ENCODE measurements at places on chromosomes 16 and 17.

GRCh38 chr17:45227926-45228762 is 6.5 kb downstream of the FMNL1 start:
- DNase-seq: no peak

DNA sequence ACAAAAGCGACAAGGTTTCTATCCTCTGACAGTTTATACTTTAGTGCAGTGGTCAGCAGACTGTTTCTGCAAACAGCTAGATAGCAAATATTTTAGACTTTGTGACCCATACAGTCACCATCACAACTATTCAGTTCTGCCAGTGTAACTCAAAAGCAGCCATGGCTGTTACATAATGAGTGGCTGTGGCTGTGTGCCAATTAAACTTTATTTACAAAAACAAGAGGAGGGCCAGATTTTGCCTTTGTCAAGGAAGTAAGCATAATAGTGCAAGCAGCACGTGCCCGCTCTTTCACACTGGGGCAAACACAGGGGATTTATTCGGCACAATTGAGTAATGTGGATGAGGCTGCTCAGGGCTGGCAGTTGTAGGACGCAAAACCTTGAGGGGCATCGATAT is 551.5 kb downstream of the MAF start:
- no peak for DNase-seq

DNA sequence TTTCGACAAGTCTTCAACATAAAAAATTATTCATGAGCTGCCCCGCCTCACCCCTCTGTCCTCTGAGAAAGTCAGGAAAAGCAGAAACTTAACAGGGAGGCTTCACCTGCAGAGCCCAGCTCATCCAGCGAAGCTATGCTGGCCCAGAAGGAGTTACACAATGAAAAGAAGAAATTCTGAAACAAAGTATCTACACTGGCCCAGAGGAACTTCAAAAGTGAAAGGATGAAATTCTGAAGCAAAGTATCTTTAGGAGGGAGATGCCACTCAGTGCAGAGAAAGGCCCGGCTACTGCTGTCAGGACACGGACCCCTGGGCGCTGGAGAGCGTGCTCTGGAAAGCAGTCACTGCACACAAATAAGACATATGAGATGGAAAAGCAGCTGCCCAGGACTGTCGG is 1.6 kb downstream of the GALNS start:
- no peak for DNase-seq

GRCh38 chr16:70804734-70805169 is 3.8 kb upstream of the VAC14 start:
- DNase-seq: no peak

- no peak for DNase-seq
These were observed 45.6 kb upstream of the NKD1 start for GRCh38 chr16:50502616-50503011.

- DNase-seq: no peak
These were observed 562 bp downstream of the ZC3H7A start for GRCh38 chr16:11796227-11797165.

DNA sequence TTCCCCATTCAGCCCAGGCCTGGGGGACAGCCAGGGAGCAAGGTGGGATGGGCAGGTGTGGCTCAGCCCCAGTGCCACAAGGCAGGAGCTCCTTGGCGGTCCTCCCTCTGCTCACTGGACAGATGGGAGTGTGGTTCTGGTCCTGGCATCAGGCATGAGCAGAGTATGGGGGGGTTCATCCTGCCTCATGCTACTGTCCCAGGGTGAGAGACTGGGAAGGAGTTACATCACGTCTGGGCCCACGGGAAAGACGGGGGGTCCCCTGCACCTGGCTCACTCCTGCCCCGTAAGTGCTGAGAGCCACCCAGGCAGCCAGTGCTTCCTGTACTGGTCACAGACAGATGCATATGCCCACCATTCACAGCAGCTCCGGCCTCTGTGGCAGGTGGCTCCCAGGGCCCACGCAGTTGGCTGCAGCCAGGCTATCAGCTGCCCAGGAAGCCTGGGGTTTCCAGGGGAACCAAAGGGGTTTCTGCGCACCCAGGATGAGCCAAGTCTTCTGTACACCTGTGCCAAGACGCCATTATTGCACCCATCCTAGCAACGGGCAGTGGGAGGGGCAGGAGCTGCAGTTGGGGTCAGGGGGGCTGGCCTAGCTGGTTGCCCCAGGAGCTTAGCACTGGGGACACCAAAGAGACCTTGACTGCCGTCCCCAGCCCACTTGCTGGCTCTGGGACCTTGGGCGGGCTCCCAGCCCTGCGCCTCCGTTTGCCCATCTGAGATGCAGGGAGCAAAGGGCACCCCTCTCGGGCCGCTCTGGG is 1.9 kb downstream of the BAIAP3 start:
- no peak for DNase-seq

- DNase-seq: peak; percentile 54
These were observed 43.9 kb downstream of the CLEC16A start for GRCh38 chr16:10988164-10988803.

- DNase-seq: no peak
These were observed 75.7 kb upstream of the BRD7 start for GRCh38 chr16:50444526-50444925.

- DNase-seq: no peak
These were observed 1.9 kb downstream of the CBX2 start for GRCh38 chr17:79779661-79780365.

DNA sequence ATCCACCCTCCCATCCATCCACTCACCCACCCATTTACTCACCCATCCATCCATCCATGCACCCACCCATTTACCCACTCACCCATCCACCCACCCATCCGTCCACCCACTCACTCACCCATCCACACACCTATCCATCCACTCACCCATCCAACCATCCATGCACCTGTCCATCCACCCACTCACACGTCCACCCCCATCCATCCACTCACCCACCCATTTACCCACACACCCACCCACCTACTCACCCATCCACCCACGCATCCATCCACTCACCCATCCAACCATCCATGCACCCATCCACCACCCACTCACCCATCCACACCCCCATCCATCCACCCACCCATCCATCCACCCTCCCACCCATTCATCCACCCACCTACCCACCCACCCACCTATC is 12.2 kb downstream of the SOX8 start:
- no peak for DNase-seq

DNA sequence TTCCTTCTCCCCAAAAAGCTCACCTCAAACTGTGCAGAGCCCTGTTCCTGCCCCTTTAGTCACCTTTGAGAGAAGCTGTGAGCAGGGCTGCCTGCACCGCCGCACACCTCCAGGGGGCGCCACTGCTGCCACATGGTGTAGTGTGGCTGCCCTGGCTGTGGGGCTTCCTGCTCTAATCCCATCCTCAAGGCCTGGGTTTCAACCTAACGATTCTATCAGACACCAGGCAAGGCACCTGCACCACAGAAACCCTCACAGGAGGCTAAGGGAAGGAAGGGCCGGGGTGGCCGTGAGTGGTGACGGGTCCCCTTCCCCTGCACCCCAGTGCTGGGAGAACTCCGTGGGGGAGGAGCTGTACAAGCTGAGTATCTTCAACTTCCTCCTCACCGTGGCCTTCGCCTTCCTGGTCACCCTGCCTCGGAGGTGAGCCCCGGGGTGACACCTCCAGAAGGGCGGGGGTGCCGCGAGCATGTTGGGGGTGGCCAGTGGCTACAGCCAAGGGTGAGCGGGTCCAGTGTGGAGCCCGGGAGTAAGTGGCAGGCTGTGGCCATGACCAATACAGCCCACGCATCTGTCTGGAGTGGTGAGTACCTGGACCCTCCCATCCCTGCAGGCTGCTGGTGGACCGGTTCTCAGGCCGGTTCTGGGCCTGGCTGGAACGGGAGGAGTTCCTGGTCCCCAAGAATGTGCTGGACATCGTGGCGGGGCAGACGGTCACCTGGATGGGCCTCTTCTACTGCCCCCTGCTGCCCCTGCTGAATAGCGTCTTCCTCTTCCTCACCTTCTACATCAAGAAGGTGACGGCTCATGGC is 7.0 kb downstream of the TMC8 start:
- DNase-seq: no peak

- no peak for DNase-seq
These were observed 121.9 kb downstream of the USP31 start for GRCh38 chr16:23027386-23027785.

DNA sequence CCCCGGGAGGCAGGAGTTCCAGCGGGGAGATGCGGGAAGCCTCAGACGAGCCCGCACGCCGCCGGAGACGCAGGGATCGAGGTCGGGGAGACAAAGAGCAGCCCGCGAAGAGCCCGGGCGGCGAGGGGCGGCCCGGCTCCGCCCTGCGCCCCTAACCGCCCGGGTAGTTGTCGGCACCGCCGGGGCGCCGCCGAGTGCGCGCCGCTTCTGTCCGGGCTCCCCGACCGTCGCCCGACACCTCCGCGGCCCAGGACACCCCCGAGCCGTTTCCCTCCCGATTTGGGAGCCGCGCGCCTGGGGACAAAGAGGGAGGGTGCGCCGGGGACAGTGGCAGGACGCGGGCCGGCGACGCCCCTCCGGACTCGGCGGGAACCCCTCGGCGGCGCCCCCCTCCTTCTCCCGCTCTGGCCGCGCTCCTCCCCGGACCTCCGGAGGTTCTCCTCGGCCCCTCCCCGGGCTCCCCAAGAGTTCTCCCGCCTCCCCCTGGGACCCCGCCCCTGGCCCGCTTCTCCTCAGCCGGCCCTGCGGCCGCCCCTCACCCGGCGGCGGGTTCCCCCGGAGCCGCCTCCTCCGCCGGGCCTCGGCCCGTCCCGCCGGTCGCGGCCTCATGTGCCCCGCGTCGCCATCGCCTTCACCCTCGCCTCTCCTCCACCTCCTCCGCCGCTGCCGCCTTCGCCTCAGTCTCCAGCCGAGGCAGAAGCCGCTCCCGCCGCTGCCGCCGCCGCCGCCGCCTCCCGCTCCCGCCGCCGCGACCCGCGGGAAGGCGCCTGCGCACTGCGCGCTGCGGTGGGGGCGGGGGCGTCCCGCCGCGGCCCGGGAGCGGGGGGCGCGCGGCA is at the start of gene GJC1:
Gene GJC1, minus strand, starts transcription at position 765 of the 836 bp plus-strand sequence. CDS start 24,470 bp downstream, outside the sequence.
- DNase-seq: peak; percentile 34

DNA sequence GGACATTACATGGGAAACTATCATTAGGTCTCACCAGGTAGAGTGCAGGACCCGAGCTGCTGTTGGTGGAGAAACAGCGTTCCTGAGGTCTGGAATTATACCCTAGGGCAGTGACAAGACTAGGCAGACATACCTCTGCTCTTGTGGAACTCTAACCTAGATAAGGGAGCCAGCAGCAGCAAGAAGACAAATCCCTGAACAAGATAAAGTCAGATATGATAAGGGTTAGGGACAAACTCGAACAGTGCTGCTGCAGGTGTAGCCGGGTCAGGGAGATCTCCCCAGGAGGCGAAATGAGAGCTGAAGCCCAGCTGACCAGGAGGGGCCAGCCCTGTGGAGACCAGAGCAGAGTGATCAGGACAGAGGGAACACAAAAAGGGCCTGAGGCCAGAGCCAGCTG is 34.7 kb downstream of the ARSG start:
- no peak for DNase-seq

DNA sequence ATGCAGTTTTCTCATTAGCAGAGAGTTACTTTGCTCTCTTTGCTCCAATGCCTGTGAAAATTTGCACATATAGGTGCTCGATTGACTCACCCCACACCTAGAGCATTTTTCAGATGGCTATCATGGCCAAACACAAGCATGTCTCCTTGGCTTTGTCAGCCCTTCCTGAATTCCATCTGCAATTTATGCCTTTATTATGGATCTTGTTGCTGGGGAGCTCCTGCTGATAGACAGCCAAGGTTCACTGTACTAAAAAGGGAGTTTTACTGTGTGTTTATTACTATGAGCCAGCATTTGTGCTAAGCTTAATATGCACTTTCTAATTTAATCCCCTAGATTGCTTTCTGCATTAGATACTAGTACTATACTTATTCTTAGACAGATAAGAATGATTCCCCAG is 93.3 kb downstream of the TOX3 start:
- no peak for DNase-seq

- peak; percentile 60 for DNase-seq
These were observed 21.9 kb downstream of the ADORA2B start for GRCh38 chr17:15966879-15967248.

- no peak for DNase-seq
These were observed 247.4 kb downstream of the PRKCA start for GRCh38 chr17:66549731-66550207.
